ENCODE measurements at places on chromosomes 11 and 22.

- no peak for DNase-seq
Observed at GRCh38 chr11:9796854-9797253, 133.0 kb downstream of the SWAP70 start.

- DNase-seq: no peak
Observed at GRCh38 chr11:44261800-44262591, 47.9 kb downstream of the ALX4 start.

DNA sequence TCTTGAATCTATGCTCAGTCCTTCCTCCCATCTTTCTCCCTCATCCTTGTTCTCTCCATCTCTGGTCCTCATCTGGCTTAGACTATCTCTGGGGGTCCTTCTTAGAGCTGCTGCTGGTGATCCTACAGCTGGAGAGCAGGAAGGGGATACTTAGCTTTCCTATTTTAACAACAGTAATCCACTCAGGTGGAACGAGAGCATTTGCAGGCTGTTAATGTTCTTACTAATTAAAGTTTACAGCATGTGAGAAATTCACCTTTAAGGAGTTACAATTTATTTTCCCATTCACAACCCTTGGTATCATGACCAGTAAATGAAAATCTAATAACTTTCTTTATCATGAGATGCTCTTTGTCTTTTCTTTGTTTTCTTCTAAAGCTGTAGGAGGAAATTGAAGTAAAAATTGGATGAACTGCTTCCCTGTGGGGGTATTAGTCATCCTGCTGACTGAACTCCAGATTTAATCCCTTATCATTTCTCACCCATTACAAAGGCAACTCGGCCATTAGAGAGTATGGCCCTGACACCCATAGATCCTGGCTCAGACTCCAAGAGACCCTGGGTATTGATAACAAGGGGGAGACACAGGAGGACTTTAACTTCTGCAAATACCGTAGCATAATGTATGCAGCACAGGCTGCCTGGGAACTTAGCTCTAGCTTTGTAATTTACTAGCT lies 37.6 kb upstream of the MTNR1B start:
- no peak for DNase-seq

DNA sequence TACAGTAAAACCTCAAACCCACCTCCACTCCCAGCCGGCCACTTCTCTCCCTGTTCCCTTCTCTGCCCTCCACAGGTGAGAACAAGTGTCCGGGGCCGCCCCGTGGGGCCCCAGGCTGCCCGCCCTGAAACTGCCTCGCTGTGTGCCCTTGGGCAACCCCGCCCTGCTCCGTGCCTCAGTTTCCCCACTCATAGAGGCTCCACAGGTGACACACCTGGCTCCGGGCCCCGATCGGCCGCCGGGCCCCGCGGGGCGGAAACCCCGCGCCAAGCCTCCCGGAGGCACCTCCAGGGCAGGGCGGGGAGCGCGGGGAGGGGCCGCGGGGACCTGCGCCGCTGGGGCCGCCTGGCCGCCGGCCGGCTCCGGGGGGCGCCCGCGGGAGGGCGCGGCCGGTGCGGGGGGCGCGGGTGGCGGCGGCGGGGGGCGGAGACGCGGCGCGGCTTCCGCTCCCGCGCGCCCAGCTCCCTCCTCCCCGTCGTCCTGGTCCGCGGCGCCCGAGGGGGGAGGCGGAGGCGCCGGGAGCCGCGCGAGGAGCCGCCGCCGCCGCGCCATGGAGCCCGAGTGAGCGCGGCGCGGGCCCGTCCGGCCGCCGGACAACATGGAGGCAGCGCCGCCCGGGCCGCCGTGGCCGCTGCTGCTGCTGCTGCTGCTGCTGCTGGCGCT lies at the start of gene LRP5:
Gene LRP5, plus strand, starts transcription at position 475 of the 663 bp plus-strand sequence. Its CDS starts 124 bp downstream, at position 599.
- DNase-seq: peak; percentile 69

DNA sequence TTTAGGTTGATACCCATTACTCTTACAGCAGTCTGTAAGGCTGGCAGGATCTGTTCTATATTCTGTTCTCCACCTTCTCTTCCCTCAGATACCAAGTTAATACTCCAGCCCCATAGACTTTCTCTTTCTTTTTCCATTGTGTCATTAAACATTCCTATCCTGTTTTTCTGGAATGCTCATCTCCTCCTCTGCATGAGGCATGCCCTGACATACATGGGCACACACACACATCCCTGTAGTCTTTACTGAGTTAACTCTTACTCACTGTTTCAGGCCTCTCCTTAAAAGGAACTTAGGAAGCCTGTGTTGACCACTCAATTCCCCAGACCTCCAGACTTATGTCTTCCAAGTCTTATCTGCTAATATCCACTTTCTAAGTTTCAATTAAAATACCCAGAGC lies 476.8 kb downstream of the METTL15 start:
- no peak for DNase-seq

GRCh38 chr11:76296731-76297542 lies 84.0 kb downstream of the THAP12 start:
- DNase-seq: no peak

DNA sequence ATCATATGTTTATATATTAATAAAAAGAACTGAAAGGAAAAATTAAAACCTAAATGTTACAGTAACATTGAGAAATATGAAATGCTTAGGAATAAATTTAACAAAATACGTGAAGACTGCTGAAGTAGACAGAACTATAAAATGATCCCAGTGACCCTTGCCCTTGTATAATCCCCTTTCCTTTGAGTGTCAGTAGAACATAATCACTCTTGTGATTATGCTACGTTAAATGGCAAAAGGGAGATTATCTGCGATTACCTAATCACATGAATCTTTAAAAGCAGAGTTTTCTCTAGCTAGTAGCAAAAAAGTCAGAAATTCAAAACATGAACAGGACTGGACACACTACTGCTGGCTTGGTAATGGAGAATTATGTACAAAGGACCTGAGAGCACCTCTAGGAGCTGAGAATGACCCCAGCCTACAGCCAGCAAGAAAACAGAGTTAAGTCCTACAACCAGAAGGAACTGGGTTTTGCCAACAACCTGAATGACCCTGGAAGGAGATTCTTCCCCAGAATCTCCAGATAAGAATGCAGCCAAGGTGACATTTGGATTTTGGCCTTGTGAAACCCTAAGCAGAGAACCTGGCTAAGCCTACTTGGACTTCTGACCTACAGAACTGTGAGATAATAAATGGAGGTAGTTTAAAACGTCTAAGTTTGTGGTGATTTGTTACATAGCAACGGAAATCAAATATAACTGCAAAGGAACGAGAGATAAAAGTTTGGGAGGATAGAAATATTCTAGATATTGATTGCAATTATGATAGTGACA lies 157.2 kb downstream of the ATG16L2 start:
- no peak for DNase-seq

DNA sequence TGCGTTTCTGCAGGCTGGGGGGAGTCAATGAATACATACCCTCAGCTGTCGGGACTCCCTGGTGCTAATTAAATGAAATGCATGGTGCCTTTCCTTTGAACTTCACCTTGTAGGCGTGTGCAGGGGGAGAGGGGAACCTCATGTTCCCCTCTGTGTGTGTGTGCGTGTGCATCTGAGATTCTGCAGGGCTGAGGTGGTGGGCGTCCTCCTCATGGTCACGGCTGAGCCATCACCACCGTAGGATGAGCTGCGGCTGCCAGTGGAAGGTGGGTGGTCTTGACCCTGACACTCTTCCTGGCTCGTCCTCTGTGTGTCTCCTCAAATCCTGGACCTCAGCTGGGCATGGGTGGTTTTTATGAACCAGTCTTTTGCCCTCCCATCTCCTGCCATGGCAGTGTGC lies 53.0 kb upstream of the TTLL12 start:
- no peak for DNase-seq

DNA sequence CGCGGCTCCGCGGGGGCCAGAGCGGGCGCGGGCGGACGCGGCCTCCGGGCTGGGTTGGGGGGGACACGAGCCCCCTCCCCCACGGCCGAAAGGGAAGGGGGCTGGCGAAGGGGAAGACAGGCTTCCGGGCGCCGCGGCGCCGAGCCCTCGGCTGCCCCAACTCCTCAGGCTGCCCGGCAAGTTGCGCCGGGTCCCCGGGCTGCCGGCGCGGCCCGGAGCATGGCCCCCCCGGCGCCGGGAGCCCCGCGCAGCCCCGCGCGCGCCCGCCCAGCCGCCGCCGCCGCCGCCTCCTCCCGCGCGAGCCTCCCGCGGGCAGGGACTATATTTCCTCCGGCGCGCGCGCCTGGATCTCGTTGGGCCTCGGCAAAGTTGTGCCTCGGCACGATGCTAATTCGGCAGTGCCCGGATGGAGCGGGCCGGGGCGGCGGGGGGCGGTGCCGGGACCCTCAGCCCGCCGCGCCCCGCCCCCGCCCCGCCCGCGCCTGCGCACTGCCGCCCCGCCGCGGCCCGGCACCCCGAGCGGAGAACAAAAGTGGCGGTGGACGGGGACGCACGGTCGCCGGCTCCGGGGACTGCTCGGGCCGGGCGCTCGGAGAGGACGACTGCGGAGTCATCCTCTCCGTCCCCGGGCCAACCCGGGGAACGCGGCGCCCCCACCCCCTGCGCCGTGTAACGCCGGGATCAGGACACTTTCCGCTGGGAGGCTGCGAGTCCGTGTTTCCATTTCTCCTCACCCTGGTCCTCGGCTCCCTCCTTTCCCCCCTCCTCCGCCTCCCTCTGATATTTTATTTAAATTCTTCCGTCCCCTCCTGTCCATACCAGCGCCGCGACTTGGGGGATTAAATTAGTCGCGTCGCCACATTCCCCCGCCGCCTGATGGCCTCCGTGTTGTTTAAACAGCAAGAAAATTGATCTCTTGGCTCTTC lies at the start of gene PHF21B:
Gene PHF21B, minus strand, starts transcription at position 400 of the 926 bp plus-strand sequence. CDS start 456 bp downstream, outside the sequence.
- no peak for DNase-seq

GRCh38 chr22:27752141-27752540 lies 49.4 kb downstream of the MN1 start:
- no peak for DNase-seq

DNA sequence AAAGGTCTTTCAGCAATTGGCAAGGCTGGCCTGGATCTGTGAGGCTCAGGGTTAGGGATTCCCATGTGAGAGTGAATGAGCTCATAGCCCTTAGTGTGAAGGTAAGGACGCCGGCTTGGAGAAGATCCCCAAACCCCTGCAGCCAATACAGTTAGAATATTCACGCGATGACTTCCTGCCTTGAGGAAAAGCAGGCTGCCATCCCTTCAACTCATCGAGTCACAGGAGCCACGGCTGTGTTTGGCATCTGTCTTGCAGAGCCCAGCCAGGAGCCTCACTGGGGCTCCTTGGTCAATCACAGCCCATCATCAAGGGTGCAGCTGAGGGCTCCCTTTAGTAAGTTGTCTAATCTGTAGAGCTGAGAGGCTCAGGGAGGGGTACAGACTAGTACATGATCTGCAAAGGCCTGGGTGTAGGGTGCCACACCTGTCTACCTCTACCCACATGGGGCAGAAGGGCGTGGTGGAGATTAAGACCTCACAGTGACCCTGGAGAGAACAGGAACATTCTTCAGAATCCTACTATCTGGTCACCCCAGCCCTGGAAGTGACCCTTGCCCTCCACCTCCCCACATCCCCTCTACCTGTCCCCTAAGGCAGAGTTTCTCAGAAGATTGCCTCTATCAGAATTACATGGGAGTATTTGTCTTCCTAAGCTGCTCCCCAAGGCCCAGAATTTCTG lies 18.5 kb downstream of the IL10RA start:
- DNase-seq: no peak

DNA sequence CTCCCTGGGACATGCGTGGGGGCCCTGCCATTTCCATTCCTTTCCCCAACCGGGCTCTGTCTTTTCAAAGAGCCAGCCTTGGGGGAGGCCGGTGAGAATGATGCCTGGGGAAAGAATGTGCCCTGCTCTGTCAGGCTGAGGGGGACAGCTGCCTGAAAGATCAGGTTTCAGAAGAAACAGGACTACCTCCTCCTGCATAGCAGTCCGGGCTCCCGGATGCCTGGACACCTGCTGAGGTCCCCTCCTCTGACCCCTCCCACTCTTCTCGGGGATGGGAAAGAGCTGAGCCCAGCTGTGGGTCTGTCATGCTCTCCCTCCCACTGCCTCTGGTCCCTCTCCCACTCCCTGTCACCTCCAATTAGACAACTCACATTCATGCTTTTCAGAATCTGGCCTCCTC lies 41.8 kb upstream of the CDON start:
- DNase-seq: no peak

DNA sequence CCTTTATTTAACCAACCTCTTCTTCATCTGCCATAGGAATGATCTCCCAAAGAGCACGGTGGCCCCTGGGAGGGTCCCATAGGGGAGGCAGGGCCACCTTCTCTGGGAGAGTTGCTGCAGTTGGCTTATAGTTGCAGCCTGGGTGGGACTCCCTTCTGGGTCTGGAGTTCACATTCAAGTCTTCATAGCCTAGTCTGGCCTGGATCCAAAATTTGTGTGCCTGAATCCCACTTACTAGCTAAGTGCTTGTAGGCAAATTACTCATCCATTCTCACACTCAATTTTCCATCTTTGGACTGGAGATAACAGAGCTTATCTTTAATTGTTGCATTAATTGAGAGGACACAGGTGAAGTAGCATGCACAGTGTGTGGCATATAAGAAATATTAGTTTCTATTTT lies 163.6 kb downstream of the GRIK4 start:
- DNase-seq: no peak

GRCh38 chr11:88533001-88533400 lies 195.5 kb upstream of the CTSC start:
- DNase-seq: no peak

- DNase-seq: no peak
Observed at GRCh38 chr11:113519989-113520613, 44.9 kb upstream of the DRD2 start.

GRCh38 chr11:103946793-103947545 lies 89.5 kb upstream of the DDI1 start:
- DNase-seq: peak; percentile 14
